Activated CD4-positive, alpha-beta T cell treated with anti-CD3 and anti-CD28 coated beads, Interleukin-2, amount 10 ng/mL, durations not matched to agents 24 days and 14 days (primary cell): ENCODE measurements at places on chromosomes 12 and 14.

DNA sequence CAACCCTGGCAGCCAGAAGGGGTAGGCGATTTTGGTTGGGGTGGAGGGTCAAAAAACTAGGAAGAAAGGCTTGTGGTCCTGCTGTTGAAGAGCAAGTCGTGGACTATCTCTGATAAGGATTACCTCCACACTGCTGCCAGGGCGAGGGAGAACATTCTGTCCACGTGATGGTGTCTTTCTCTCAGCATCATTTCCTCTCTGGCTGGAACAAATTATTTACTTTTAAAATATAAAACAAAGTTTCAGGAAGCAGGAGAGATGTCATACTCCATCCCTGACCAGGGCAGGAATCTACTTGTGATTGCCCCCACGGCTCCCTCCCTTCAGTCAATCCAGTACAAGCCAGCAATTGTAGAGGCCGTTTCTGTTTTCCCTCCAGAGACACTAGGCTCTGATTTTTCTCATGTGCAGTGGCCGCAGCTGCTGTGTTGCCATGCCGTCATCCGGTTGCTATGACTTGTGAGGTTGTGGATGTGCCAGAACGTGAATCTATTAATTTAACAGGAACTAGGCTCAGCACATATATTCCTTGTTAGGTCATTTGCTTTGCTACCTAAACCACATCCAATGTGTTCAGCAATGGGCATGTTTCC, 61.5 kb upstream of the PTGR2 start:
- DNase-seq = no peak

DNA sequence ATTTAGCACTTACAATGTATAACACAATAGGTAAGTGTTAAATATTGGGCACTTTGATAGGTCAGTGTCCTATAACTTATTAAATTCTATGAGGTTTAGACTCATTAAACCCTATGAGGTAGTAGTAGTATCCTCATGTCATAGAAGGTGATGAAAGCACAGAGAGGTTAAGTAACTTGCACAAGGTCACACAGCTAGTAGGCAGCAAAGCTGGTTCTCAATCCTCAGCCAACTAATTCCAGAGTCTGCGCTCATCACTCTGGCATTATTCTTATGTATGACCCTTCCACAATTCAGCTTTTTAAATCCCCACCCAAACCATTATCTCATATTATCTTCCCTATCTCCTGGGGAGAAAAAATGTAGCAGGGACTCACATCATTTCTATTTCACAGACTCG, 141.1 kb downstream of the KSR2 start:
- no peak for DNase-seq

DNA sequence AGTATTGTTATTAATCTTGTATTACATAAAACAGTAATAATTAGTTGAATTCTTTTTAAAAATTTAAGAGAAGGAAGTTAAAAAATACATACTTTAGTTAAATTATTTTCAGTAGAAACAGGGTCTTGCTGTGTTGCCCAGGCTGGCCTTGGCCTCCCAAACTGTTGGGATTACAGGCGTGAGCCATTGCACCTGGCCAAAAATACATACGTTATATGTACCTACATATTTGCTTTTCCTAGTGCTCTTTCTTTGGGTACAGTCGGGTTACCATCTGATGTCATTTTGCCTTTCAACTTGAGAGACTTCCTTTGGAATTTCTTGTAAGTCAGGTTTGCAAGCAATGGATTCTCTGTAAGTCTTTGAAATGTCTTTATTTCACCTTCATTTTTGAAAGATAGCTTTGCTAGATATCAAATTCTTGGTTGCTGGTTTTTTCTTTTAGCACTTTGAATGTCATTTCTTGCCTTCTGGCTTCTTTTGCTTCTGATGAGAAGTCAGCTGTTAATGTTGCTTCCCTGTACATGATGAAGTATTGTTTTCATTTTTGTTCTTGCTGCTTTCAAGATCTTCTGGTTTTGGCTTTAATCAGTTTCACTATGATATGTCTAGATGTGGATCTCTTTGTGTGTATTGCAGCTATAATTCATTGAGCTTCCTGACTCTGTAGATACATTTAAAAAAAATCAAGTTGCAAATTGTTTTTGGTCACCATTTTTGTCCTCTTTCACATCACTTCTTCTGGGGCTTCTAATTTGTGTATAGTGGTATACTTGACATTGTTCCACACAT, 84.4 kb downstream of the SPATS2 start:
- no peak for DNase-seq

- DNase-seq = no peak
Observed at GRCh38 chr12:117321572-117321971, 39.9 kb downstream of the NOS1 start.

DNA sequence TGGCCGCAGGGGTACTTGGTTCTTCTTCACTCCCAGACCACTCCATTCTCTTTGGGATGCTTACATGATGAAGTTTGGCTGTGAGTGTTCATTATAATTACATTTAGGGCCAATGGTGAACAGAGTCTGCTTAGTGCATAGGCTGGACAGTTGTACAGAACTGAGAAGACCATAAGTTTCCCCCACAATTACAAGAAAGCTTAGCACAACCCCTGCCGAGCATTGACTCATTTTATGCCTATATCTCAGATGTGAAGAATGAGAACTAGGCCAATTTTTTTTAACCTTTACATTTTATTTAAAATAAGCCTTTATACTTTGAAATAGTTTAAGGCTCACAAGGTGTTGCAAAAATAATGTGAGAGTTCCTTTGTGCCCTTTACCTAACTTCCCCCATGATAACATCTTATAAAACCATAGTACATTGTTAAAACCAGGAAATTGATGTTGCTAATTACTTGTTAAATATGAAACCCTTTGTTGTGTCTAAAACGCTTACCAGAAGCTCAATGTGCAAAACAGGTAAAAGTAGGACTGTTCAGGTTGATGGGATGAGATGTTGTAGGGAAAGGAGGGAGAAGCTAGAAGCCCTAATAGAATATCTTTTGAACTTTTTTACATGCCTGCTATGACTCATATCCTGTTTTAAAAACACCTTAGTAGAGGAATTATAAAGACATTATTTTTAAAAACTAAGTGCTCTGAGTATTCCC, 47.2 kb downstream of the ALDH1L2 start:
- DNase-seq = no peak
